ENCODE measurements at places on chromosomes 7 and 10.
A peak's percentile ranks its signal among the peaks of the same experiment; 100 is the strongest.

- DNase-seq, result no peak
These were observed 4.6 kb upstream of the C10orf95 start for GRCh38 chr10:102455893-102456471.

DNA sequence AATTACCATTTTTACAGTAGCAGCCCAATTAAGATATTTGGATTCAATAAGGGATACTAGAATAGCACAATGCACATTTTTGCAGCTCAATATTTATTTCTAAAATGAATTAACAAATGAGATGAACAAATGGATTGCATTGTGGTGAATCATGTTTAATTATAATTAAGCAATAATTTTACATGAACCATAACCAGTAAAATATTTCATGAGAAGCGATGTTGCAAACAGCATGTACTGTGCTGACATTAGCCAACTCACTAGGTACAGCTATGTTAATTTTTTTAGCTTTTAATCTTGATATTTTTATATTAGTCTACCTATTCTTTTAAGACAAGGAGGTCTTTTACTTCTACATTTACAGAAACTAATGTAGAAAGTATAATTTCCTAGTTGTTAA is 399.1 kb upstream of the AKR1E2 start:
- DNase-seq, result no peak

DNA sequence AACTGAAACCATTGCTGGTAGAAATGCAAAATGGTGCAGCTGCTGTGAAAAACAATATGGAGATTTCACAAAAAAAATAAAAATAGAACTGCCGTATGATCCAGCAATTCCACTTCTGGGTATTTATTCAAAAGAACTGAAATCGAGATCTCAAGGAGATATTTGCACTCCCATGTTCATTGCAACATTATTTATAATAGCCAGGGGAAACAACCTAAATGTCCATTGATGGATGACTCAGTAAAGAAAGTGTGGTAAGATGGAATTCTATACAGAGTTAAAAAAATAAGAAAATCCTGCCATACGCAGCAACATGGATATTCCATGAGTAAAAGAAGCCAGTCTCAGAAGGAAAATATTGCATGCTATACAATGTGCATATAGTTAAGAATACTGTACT is 290.6 kb upstream of the GHITM start:
- DNase-seq, result no peak

GRCh38 chr7:79317728-79318127 is 135.7 kb downstream of the MAGI2 start:
- DNase-seq, result no peak

- no peak for DNase-seq
These were observed 271.7 kb downstream of the BICC1 start for GRCh38 chr10:58784361-58784760.

DNA sequence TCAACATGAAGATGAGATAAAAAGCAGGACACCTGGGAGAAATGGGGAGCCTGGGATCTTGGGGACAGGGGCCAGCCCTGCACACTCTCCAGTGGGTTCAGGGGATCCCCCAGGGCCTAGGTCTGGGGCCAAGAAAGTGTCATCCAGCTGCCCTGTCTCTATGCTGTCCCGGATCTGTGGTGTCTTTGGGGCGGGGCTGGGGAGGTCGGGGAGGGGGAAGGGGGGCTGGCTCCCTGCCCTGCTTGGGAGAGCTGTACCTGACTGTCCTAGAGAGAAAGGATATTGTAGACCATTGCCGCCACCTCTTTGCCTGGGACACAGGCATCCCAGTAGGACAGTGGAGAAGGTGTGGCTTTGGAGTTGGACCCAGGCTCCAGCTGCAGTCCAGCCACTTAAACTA is 7.0 kb upstream of the SPACDR start:
- DNase-seq, result no peak

- no peak for DNase-seq
These were observed 125.8 kb downstream of the LRRC18 start for GRCh38 chr10:48813825-48814224.

- no peak for DNase-seq
These were observed 241.7 kb upstream of the PLXNA4 start for GRCh38 chr7:132817949-132818348.

- DNase-seq, result no peak
These were observed 59.9 kb upstream of the KAT6B start for GRCh38 chr10:74766501-74766900.

DNA sequence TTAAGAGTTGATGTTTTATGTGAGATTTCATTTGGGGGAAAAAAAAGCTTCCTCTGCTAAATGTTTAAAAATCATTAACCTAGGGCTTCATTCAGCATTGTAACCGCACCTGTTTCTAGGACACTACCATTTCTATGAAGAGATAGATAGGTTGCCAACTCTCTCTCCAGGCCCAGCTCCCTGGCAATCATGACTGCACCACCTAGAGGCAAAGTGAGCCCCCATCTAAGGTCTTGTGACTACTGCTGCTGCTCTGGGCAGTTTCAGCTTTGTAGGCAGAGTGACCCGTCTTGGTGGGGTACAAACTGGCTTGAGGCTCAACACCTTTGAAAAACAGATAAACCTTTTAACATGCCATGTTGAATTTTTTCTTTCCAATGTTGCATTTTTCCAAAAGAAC is 27.3 kb upstream of the MRC1 start:
- DNase-seq, result no peak

DNA sequence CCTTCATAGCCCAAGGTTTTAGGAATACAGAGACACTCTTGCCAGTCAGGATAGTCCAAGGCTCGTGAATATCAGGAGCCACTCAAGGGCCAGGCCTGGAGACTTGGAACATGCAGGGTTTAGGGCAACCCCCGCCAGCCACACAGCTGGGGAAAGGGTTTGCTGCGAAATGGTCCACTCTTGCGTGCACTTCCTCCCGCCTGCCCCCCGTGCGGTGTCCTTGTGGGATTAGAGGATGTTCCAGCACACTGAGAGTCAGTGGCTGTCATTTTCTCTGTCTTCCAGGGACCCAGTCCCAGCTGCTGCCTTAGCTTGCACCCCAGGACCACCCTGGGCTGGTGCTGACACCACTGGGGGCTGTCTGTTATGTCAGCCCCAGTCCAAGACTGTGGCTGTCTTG is 38.5 kb downstream of the POR start:
- DNase-seq, result no peak

- DNase-seq, result no peak
These were observed 36.8 kb downstream of the PPIF start for GRCh38 chr10:79383974-79384606.

- no peak for DNase-seq
These were observed 40.2 kb downstream of the CXCL12 start for GRCh38 chr10:44344727-44345126.

GRCh38 chr7:117247809-117248208 is 75.0 kb downstream of the WNT2 start:
- DNase-seq, result no peak

DNA sequence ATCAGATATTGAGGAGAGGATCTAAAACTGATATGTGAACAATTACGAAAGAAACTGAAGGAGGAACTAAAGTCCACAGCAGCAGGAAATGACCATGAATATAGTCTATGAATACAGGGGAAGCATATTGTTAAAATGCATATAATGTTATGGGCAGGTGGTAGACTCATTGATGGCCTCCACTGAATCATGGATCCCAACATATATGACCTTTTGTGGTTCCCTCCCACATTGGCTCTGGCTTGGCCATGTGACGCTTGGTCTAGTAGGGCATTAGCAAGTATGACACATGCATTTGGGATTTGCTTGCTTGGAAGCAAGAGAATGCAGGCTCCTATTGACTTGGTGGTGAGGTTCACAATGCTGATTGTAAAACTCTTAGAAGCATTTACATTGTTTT is 55.2 kb upstream of the RAB18 start:
- DNase-seq, result no peak

- DNase-seq, result no peak
These were observed 117.0 kb upstream of the RET start for GRCh38 chr10:42959833-42960232.

GRCh38 chr10:96716390-96716789 is 3.9 kb downstream of the PIK3AP1 start:
- no peak for DNase-seq

DNA sequence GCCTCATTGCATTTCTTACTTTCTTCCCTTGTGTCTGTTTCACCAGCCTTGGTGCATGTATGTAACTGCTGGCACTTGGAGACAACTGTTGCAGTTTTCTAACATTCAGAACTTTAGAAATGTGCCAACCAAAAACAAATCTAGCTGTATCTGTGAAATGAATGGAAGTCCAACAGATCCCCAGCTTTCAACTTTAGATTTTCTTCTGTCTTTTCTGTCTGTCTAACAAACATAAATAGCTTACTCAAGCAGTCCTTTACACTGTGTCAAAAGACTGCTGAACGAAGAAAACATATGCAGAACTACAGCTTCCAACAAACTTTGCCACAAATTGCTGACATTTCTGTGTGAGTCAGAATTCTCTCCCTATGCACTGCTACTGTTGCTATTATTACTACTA is 30.9 kb downstream of the SORCS1 start:
- no peak for DNase-seq

GRCh38 chr10:91705948-91706670 is 73.2 kb upstream of the PPP1R3C start:
- DNase-seq, result no peak

GRCh38 chr7:1950066-1950451 is 280.0 kb downstream of the ELFN1 start:
- DNase-seq, result no peak

DNA sequence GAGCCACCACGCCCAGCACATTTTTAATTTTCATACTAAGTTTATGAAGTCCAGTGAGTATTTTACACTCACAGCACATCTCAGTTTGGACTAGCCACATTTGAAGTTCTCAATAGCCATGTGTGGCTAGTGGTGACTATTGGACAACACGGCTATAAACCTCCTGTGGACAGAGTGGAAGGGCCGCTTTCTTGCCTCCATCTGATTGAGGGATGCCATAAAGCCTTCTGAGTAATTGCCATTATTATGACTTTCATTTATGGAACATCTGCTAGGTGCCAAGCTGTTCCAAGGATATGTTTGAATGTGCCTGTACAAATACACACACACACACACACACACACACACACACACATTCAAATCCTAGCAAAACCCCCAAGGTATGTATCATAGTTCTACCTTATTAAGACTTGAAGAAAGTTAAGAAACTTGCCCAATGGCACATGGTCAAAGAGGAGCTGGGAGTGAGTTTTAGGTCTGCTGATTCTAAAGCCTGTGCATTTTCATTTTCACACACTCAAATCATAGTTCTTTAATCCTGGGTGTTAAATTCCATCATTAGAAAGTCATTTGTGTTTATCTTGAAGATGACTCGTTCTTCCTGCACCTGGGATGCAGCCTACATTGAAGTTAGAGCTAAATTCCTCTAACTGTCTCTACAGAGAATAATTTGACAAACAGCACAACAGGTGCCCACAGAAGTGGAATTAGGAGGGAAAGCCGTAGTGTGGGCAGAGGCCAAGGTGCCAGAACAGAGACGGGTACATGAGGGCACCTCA is 143.3 kb downstream of the PKD1L1 start:
- no peak for DNase-seq

- no peak for DNase-seq
These were observed 56.6 kb downstream of the BMPER start for GRCh38 chr7:33961948-33962347.

GRCh38 chr7:25922296-25922695 is 229.7 kb upstream of the NFE2L3 start:
- DNase-seq, result no peak

GRCh38 chr7:36202398-36202797 is 49.3 kb downstream of the EEPD1 start:
- DNase-seq, result no peak

DNA sequence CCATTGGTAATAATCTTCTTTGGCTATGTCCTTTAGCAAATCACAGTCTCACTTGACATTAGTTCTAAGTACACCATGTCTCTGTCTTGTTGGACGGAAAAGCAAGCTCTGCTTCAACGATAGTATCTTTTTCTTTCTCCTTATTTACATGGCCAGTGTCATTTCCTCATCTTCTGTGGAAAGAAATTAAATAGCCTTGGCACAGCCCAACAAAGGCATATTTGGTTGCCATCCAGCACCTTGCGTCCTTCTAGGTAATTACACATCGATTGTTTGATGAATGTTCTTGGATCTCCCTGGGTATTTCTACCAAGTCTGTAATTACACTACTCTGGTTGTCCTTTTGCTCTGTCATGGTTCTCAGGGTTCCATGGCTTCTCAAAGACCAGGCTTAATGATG is 183.1 kb downstream of the CHN2 start:
- peak; percentile 91 for DNase-seq

DNA sequence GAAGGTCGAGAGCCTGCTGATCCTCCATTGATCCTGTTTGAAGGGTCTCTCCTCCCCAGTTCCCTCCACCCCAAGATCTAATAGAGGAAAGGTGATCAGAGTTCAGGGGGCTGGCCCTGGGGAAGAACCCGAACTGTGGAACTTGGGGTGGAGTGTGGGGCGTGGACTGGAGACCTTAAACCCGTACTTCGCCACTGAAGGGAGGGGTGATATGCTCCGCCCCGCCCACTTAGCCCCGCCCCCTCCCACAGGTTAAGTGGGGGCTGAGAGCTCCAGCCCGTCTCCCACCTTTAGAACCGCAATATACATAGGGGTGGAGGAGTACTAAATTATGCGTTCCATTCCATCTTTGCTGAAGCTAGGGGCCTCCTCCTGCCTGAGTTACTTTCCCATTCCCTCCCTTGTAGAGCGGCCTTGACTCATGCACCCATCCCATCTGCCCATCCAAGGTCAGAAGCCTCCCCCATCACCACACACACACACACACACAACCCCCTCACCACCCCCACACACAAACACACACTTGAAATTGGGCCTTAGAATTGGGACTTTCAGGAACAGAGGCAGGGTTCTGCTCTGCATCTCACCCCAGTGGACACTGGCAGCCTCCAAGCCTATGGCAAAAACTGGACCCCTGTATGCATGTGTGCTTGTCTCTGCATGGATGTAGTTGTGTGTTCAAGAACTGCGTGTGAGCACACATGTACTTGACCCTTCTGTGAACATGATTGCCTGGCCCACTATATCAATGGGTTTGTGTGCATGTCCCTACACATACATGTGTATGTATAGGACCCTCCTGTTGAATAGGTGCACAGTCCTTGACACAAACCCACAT is 991 bp downstream of the SEMA4G start:
- no peak for DNase-seq

DNA sequence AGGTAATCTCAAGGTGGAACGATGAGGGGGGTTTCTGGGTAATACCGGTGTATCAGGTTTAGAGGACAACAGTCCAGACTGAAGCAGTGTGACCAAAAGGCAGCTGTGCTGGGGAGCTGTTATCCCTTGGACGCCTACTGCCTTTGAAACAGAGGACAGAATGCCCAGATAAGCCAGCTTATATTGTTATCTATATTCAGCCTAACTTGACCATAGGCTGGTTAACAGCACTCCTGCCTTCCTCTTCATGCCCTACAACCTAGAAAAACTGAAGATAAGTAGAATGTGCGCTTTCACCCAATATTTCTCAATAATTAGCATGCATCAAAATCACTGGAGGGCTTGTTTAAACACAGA is 44.9 kb downstream of the IL6 start:
- DNase-seq, result no peak

Data from COR-L47 (cell line).